ENCODE measurements at places on chromosomes 1 and 21. TPM values are rescaled to one million over a fixed set of nuclear protein-coding genes. Genes with fewer than 3 reads are reported as not detected.

Gene PGLYRP4
- total RNA-seq, result not detected

Gene KCNH1
- total RNA-seq, result 0.54 TPM

Gene SELP
- total RNA-seq, result not detected

Gene LAMB3
- 0.72 TPM for total RNA-seq

Gene KCNAB2
- 1.3 TPM for total RNA-seq

Gene HSF2BP
- 0.90 TPM for total RNA-seq

Gene MAN1A2
- total RNA-seq, result 60.8 TPM

Gene TMEM61
- total RNA-seq, result not detected

Gene EGLN1
- total RNA-seq, result 66.4 TPM

- DNase-seq, result no peak
Observed at GRCh38 chr1:56355422-56355821, 223.9 kb downstream of the PLPP3 start.

- peak; percentile 3 for DNase-seq
Observed at GRCh38 chr1:19973616-19974015, 5.8 kb downstream of the PLA2G2A start.

DNA sequence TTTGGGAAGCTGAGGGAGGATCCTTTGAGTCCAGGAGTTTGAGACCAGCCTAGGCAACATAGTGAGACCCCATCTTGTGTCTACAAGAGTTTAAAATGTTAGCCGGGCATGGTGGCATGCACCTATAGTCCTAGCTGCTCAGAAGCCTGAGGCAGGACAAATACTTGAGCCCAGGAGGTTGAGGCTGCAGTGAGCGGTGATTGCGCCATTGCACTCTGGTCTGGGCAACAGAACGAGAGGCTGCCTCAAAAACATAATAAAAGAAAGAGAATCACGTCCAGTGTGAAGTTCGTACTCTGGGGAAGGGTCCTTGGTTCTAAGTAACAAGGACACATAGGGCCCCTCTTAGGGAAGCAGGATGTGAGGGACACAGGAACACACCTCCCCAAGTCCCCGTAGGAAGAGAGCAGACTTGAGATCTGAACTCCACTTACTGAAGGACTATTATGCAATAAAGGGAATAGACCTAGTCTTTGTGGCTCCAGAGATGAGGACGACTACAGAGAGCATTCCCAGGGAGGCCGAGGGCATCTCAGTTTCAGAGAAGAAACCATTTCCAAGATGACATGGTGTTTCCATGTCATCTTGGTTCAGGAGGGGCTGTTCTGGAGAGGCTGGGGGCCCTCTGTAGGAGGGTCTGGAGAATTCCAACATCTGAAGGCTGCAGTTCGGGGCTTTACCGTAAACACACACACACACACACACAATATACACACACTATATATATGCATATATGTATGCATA, 10.8 kb upstream of the ENO1 start:
- DNase-seq, result no peak

- no peak for DNase-seq
Observed at GRCh38 chr1:973459-974292, 7.4 kb downstream of the PLEKHN1 start.

DNA sequence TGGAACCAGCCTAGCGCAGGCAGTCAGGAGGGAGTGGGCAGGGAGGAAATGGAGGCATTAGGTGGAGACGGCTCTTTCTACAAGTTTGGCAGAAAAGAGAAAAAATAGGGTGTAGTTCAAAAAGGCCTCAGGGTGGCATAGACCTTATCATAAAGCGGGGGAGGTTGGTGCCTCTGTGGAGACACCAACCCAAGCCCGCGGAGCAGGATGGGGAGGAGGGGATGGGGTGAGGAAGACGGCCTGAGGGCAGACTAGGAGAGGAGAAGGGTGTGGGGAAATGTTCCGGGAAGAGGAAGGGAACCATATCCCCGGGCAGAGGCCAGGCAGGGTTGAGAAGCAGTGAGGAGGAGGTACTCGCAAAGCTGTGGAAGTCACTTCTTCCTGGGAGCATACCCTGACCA, 17.4 kb upstream of the SHE start:
- DNase-seq, result no peak

GRCh38 chr1:200081151-200081968, 53.9 kb downstream of the NR5A2 start:
- DNase-seq, result no peak

GRCh38 chr1:222387007-222387814, 160.7 kb downstream of the HHIPL2 start:
- no peak for DNase-seq

DNA sequence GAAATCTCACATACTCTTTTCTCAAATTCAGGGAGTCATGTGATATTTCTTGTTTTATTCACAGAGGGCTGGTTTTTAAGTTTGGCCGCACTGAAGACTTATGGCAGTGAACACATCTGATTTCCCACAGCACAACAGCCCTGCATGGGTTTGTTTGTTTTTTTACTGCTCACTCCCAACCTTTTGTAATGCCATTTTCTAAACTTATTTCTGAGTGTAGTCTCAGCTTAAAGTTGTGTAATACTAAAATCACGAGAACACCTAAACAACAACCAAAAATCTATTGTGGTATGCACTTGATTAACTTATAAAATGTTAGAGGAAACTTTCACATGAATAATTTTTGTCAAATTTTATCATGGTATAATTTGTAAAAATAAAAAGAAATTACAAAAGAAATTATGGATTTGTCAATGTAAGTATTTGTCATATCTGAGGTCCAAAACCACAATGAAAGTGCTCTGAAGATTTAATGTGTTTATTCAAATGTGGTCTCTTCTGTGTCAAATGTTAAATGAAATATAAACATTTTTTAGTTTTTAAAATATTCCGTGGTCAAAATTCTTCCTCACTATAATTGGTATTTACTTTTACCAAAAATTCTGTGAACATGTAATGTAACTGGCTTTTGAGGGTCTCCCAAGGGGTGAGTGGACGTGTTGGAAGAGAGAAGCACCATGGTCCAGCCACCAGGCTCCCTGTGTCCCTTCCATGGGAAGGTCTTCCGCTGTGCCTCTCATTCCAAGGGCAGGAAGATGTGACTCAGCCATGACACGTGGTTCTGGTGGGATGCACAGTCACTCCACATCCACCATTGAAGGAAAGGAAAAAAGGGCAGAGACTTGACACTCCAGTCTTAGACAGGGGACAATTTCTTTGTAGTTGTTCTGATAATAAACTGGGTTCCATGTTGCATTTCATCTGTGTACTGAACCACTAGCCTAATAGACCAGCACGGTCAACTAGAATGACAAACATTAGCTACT, 22.8 kb downstream of the TMEM50A start:
- DNase-seq, result peak; percentile 87

- no peak for DNase-seq
Observed at GRCh38 chr1:107171333-107171732, 30.5 kb downstream of the NTNG1 start.

DNA sequence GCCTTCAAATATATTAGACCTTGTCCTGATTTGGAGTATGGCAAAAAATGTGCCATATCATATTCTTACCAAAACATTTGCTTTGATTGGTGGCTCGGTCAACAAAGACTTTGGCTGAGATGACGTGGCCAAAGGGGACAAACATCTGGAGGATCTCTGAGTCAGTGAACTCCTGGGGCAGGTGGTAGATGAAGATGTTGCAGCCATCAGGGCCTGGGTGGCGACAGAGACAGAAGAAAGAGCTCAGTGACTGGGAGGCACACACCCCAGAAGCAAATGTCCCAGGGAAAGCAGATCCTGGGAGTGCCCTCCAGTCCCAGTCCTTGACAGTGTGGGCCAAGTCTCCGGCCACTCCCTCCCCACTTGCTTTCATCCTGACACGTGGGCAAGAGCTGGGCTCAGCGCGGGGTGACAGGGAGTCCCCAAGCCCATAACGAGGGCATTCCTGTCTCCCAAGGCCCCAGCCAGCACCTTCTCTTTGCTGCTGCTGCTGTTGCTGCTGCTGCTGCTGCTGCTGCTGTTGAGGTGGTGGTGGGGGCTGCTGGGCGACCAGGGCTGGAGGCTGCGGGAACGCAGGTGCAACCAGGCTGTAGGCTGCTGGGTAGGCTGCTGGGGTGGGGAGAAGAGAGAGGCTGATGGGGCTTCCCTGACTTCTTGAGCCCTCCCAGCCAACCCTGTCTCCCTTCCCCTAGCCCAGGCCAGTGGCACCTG, 10.7 kb downstream of the CELF3 start:
- peak; percentile 18 for DNase-seq

GRCh38 chr1:216907100-216907499, 183.9 kb upstream of the ESRRG start:
- no peak for DNase-seq

- no peak for DNase-seq
Observed at GRCh38 chr1:234549447-234550021, 60.4 kb downstream of the IRF2BP2 start.

- no peak for DNase-seq
Observed at GRCh38 chr1:204426971-204427701, 15.5 kb upstream of the PPP1R15B start.

DNA sequence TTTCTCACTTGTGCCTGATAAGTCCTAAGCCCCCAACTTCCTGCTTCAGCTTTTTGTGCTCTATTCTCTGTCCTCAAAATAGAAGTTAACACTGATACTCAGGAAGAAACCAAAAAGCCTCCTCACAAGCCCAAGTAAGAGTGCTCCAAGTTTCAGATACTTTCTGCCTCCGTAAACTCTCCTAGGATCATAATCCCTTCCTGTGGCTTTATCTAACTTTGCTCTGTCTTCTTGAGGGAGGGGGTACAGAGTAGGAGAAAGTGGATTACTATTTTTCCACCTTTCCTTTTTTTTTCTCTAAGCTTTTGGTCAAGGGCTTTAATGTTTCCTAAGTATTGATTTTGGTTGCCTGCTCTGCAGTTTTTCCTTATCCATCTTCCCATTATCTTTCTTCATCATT, 54.6 kb downstream of the DPH5 start:
- no peak for DNase-seq

GRCh38 chr1:45400049-45400448, 59.8 kb upstream of the MUTYH start:
- DNase-seq, result no peak

DNA sequence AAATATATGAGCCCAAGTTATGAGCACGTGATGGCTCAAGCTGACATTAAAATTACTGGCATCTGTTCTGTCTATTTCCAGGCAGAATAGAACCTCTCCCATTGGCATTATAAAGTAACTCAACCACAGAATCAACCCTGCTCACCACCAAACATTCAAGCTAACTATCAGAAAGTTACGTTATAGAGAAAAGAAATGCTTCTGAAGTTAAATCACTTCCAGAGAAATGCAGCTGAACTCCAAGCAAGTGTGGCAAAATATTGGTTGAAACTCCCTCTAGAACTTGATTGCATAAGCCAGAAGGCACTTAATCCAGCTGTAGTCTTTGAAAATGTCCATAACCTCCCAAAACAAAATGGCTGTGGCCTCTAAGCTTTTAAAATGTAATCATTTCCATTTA, 36.2 kb upstream of the UBE2U start:
- DNase-seq, result peak; percentile 56
